Urinary bladder (tissue), 4 donors: ENCODE measurements at places on chromosomes 5 and 9.

DNA sequence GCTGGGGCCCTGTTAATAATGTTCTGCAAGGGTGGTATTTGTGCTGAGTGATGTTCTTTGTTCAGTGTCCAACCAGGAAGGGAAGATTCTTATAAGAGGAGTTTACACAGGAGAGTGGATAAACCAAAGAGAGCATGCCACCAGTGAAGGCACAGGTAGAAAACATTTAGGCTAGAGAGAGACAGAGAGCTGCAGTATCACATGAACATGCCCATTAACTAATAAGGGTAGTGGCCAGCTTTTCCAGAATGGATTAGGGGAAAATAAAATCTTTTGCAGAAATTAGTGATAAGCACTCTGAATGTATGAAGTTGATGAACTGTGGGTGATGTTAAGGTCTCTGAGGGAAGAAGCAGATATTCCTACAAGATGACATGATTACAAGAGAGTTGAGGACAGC is 54.1 kb upstream of the PRLR start:
- DNase-seq: no peak

DNA sequence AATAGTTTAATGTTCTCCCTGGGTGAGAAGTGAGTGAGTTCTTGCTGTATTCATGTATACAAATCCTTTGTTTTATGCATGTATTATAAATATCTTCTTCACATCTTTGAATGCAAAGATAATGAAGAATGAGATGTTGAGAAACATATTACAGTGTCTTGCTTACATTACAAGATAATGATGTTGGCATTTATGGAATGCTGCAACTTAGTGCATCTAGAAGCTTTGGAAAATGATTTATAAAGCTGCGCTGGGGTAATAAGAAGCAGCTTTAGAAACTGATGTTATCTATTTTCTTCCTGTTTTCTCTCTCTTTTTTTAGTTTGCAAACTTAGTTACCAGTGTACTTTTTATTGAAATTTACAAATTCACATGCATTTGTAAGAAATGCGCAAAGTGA is 673.4 kb downstream of the KCTD16 start:
- no peak for DNase-seq

GRCh38 chr9:35035851-35036701 is 36.3 kb downstream of the VCP start:
- DNase-seq: no peak

GRCh38 chr5:65204966-65205365 is 276.8 kb downstream of the ADAMTS6 start:
- no peak for DNase-seq

DNA sequence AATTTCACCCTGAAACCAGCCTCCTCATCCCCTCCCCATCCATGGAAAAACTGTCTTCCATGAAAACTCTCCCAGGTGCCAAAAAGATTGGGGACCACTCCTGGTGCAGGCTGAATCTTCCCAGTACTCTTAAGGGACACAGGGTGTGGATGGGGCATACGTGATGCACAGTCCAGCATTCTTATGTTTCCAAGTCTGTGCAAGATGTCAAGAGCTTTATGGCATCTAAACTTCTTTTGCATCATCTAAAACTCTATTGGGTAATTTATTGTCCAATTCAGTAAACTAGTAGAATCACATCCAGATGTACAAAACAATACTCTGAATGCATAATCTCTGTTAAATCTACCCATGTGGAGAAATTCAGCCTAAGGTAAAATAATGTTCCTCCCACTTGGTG is 9.3 kb upstream of the FGD3 start:
- no peak for DNase-seq

DNA sequence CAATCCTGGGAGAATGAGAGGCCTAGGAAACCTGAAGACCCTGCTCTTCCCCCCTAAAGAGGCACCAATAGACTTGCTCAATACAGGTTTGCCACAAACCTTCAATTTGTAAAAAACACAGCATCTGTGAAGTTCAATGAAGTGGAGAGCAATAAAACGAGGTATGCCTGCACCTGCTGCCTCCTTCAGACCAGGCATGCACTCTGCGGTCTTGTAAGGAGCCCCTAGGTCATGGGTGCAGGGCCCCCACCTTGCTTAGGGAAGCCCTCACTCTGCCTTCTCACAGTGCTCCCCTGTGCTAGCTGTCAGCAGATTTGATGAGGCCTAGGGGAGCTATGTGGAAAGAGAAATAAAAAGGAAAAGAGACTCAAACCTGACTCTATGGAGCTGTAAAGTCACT is 72.1 kb upstream of the GALNT10 start:
- no peak for DNase-seq

DNA sequence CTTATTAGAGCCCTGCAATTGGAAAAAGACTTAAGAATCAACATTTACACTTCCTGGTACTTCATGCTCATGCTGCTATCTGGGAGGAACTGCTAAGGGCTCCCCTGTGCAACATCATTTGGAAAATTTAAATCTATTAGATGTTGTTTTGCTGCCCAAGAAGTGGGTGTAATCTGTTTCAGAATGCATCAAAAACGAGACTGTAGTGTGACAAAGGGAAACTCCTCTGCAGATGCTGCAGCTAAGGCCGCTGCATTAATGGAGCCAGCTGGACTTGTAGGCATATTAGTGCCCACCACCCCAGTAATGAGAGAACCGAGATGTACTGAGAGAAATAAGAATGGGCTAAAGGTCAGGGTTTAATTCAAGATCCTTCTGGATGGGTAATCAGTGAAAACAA is 11.1 kb upstream of the PAIP1 start:
- DNase-seq: no peak

GRCh38 chr9:846852-847251 is 5.4 kb downstream of the DMRT1 start:
- DNase-seq: no peak

DNA sequence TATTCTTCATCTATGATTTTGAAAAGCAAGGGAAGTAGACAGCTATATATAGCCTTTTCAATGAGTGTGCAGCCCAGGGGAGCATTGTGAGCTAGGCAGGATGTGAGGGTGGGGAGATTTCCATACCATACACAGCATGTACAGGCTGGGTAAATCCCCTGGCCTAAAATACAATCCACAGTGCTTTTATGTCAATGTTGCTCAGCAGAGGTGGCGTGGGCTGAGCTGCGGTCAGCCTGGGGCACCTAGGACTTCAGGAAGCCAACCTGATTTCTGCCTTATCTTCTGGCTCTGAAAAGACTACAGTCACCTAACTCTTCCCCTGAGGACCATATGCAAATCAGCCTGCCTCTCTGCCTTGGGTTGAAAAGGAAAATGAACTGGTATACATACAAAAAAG is 6.3 kb upstream of the GARIN3 start:
- no peak for DNase-seq

DNA sequence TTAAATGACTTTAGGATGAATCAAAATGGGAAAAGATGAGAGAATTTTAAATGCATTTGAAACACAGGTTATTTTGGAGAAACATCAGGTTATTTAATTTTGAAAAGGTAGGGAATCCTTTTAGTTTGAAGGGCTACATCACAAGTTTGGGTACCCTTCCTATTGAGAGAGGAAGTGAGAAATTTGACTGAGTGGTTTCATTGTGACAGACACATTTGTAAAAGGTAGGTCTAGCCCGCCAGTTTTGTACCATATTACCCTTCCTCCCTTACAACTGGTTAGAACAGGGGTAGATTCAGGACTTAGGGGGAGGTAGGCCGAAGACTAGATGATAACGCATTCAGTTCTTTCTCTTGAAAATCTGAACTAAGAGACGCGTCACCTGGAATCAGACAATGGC is 464.2 kb downstream of the EBF1 start:
- DNase-seq: no peak

DNA sequence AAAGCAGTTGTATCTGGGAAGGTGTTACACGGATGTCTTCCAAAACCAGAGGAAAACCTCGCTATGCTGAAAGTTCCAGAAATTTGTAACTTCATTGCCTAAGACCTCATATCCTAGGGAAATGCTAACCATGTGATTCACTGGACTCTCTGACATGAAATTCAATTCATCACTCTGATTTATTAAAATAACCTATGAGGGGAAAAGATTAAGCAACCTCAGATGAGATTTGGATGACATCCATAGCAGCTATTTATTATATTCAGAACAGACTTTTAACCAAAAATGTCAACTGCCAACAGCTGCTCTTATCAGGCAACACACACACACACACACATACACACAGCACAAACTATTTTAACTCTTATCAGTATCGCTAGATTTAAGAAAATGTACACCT is 1006.4 kb upstream of the CTNND2 start:
- DNase-seq: no peak

GRCh38 chr9:112043423-112043822 is 131.7 kb downstream of the SUSD1 start:
- DNase-seq: no peak

DNA sequence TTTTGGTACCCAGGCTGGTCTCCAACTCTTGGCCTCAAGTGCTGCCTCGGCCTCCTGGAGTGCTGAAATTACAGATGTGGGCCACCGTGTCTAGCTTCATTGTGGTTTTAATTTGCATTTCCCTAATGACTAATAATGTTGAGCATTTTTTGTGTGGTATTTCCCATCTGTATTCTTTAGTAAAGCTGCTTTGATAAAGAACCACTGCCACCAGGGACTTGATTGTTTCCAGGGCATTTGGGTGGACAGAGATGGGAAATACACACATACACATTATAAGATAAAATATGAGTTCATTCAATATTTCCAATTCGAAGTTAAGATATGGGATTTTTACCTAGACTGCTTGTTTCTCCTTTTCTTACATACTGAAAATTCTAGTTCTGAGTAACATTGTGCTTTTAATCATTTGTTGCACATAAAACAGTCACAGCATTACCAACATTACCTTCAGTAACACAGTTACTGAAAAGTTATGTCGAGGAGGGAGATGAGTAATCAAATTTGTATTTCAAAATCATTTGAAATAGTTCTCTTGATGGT is 28.9 kb downstream of the HABP4 start:
- DNase-seq: no peak

DNA sequence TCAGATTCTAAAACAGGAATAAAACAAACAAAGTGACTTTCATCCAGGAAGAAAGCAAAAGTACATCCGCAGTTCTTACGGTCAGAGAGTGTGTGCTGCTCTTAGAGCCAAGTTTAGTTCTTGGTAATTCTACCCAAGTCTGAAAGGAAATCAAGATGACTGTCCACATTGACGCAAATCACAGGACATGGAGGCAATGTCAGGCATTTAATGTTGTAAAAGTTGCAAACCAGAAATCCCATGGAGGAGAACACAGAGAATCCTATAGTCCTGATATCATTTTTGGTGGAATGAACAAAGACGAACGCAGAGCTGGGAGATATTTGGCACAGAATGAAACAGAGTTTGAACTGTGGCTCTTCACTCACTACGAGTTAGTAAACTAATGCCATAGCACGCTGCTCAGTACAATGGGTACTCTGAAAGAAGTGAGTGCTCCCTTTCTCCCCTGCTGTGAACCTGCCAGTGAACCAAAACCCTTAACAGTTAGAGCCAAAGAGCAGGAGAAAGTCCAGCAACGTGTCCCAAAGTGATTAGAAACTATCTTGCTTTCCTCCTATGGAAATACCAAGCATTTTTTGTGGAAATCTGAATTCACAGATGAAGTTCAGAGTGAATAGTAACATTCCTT is 74.3 kb downstream of the MUSK start:
- peak; percentile 18 for DNase-seq

DNA sequence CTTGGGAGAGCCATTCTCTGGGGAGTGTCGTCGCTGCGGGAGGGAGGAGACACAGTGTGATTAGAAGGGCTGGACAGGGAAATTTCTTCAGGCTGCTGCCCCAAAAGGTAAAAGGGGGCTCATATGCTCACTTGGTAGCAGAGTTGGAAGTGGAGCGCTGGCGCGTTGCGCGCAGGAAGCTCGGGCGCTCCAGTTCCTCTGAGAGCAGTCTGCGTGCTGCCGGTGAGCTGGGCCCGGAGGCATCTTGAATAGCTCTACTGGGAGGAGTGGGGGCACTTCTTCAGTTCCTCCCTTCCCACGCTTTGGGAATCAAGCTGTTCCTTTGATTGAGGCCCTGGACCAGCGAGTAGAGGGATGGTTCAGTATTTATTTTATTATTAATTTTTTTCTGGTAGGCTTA is 2.7 kb downstream of the RXFP3 start:
- no peak for DNase-seq
